ENCODE measurements at places on chromosomes 3 and 15. TPM values are rescaled to one million over a fixed set of nuclear protein-coding genes. Genes with fewer than 3 reads are reported as not detected.

DNA sequence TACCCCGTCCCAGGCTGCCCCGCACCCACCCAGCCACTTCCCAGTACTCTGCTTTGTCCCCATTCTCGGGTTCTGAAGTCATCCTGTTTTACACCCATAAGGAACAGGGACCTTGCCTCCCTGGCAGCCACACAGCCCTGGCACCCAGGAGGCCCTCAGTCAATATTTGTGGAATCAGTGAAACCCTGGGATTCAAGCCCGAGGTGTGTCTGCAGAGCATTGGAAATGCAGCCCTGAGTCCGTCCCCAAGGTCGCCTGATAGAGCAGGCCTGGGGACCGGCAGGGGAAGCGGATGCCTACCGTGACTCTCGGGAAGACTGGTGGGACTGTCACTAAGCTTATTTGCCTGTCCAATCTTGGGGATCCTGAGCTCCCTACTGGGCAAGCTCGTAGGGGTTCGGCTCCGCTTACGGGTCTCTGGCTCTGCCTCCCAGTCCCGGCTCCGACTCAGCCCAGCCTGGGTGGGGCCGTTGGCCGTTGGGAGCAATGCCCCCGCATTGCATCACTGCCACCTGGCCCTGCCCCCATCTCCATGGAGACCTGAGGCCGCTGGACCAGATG is 64.4 kb upstream of the TAMM41 start:
- H3K27me3 ChIP-seq = no peaks in the 10 kb centered on the region
- DNase-seq = no peak
- no peak overlapping the region for H3K27ac ChIP-seq

GRCh38 chr3:63910001-63910400 is 2.2 kb downstream of the SCAANT1 start:
- H3K27me3 ChIP-seq = no peaks in the 10 kb centered on the region
- H3K27ac ChIP-seq = no peak overlapping the region
- DNase-seq = no peak

DNA sequence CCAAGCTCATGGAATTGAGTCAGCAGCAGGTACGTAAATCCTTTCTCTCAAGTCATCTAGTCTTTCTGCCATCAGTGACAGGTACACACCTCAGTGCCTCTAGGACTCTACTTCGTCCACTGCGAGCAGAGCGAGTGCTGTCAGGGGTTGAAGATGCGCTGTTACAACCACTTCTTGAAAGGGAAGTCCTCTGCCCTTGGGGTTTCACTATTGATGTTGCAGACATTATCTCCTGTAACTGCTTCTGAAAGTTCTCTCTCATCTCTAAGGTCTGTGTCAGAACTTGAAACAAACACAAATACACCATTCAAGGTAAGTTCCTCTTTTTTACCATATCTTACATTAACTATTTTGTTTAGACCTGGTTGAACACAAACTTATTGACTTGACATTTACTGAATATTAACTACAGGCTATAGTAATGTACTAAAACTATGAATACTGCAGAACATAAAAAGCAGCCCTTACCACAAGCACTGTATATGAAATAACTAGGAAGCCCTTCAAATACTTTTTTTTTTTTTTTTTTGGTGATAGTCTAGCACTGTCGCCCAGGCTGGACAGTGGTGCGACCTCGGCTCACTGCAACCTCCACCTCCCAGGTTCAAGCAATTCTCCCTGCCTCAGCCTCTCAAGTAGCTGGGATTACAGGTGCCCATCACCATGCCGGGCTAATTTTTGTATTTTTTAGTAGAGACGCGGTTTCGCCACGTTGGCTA is 41.5 kb downstream of the TOPBP1 start:
- no peak for DNase-seq
- H3K27ac ChIP-seq = no peak overlapping the region
- no peak overlapping the region for H3K4me3 ChIP-seq
- H3K36me3 ChIP-seq = no peaks in the 10 kb centered on the region

DNA sequence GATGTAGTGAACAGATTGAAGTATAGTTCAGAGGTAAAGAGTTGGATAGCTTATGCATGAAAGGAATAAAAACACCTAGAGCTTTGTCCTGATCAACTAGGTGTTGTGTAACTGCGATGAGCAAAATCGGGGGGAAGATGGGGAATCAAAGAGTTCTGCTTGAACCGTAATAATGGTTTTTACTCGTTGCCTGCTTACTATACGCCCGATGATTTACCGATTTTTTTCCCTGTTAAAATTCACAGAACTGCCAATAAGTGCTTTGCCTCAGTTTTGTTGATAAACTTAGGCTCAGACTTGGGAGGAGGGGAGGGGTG is 783 bp upstream of the DNAJB11 start:
- H3K4me1 ChIP-seq = peaks cover 5% of the 10 kb centered on the region
- peak overlapping the region; percentile 46 for H3K4me3 ChIP-seq
- H3K27me3 ChIP-seq = no peaks in the 10 kb centered on the region
- H3K27ac ChIP-seq = peak overlapping the region; percentile 66

GRCh38 chr3:169203631-169204550 is 459.6 kb downstream of the MECOM start:
- no peak overlapping the region for H3K27ac ChIP-seq
- no peaks in the 10 kb centered on the region for H3K36me3 ChIP-seq
- no peak for DNase-seq
- H3K27me3 ChIP-seq = no peaks in the 10 kb centered on the region
- H3K4me3 ChIP-seq = no peak overlapping the region

Gene TMEM45A
- 51.0 TPM for total RNA-seq

Gene USP19
- total RNA-seq = 66.6 TPM

Gene GOLGA8T
- not detected for total RNA-seq
